Stimulated activated CD4-positive, alpha-beta T cell treated with anti-CD3 and anti-CD28 coated beads, Interleukin-1b, Interleukin-23, amount 100 ng/mL, for 1 hour (primary cell): ENCODE measurements at places on chromosomes 1 and 21.

DNA sequence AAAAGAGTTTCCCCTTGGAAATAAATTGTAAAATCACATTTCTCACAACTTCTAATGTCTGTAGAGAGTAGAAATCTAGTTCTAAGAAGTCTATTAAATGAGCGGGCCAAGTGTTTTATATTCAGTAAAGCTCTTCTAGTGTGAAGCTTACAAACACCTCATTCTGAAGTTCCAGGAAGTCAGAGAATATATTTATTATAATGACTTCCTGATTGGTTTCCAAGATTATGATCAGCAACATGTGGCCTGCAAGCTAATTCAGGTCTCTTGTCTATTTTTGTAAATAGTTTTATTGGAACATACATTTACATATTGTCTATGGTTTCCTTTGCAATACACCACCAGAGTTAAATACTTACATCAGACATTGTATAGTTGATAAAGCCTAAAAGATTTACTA, 603.9 kb downstream of the AMY1C start:
- no peak for DNase-seq

DNA sequence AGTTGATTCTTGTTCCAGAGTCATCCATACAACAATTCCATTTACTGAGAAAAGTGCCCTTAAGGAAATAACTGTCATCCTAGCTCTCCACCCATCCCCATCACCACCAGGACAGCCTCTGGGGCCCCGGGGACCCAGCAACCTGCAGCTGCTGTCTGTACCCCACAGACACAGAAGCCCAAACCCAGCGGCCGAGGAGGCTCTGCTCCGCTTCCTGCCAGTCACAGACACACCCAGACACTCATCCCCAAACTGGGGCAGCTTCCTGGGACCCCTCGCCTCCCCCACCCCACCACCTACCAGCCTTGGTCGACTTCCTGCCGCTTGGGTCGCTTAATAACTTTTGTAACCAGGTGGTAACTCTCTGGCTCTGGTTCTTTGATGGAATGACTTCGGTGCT, 121.6 kb upstream of the SLC25A33 start:
- DNase-seq: no peak

GRCh38 chr21:45091550-45092322, 17.4 kb downstream of the ADARB1 start:
- DNase-seq: no peak

DNA sequence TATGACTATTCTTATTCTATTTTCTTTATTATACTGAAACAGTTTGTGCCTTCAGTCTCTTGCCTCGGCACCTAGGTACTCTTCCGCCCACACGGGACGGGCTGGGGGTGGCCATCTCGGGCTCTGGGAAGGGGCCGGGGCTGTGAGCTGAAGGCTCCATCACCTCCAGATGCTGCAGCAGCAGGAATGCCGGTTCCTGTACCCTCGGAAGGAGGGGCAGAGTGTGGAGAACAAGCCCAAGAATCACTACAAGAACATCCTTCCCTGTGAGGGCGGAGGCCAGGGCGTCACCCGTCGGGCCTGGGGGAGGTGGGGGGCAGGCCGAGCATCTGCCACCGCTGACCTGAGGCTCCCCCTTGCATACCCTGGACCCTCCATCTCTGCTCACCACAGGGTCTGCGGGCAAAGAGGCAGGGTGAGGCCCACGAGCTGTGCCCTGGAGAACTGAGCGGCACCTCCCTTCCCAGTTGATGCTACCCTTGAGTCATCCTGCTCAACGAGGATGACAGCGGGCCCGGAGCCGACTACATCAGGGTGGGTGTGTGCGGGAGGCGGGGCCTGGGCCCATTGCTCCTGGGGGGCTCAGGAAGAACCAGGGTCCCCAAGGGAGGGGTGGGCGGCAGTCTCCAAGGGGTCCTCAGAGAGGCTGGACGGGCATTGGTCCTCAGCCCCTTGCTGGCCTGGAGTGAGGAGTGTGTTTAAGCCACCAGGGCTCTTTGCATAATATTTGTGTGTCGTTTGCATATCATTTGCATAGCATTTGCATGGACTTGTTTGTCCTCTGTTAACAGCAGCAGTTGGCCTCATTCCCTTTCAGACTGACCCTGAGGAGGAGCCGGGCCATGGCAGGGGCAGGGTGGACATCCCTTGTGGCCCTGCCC, 7.5 kb downstream of the RNF223 start:
- DNase-seq: no peak

- no peak for DNase-seq
These were observed 890.9 kb downstream of the MRPL39 start for GRCh38 chr21:24716281-24716918.
